ENCODE measurements at places on chromosomes 7 and 10.

- DNase-seq: no peak
These were observed 37.6 kb downstream of the OAT start for GRCh38 chr10:124381011-124381611.

DNA sequence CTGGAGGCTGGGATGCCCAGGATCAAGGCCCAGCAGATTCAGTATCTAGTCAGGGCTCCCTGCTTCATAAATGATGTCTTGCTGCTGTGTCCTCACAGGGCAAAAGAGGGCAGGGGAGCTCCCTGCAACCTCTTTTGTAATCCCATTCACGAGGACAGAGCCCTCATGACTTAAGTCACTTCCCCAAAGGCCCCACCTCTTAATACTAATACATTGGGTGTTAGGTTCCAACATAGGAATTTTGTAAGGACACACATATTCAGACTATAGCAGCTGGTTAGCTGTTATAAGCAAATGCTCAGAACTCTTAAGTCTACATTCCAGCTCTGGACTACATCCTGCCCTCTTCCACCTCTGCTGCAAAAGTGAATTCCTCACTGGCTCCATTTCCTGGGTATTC lies 63.0 kb downstream of the VOPP1 start:
- peak; percentile 23 for DNase-seq

- no peak for DNase-seq
These were observed 516.3 kb upstream of the TEX47 start for GRCh38 chr7:89311886-89312285.

DNA sequence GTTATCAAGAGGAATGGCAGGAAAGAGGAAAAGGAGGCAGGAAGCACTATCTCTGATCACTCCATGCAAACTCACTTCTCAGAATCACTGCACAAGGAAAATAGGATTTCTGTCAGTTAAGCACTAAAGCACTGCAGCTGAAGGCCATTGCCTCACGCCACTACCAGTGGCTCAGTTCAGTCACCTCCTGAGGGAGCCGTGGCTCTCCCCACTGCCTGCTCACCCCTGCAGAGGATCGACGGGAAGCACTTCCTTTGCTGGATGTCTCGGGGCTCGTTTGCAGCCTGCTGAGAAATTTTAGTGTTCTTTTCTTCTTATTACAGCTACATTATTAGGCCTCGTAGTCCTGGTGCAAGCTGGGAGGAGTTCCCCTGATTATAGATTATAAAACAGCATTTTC lies 90.1 kb upstream of the ADCY1 start:
- DNase-seq: no peak

DNA sequence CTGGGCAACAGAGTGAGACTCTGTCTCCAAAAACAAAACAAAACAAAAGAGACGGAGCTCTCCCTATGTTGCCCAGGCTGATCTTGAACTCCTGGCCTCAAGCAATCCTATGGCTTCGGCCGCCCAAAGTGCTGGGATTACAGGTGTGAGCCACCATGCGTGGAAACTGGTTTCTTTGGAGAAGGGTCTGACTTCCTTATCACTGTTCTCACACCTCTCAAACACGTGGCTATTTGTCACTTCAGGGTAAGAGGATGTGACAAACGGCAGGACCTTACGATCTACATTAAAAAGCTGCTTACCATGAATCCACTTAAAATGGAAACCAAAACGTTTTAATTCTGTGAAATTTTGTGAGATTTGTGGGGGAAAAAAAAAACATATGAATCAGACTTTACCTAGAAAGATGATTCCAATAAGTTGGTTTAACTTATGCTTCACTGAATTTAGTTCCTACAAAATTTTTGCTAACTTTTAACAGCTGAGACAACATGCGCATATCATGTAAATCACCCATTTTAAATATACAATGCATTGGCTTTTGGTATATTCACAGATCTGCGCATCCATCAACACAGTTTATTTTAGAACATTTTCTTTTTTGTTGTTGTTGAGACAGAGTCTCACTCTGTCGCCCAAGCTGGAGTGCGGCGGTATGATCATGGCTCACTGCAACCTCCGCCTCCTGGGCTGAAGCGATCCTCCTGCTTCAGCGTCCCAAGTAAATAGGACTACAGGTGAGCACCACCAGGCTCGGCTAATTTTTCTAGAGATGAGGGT lies 18.7 kb upstream of the FOXK1 start:
- no peak for DNase-seq

DNA sequence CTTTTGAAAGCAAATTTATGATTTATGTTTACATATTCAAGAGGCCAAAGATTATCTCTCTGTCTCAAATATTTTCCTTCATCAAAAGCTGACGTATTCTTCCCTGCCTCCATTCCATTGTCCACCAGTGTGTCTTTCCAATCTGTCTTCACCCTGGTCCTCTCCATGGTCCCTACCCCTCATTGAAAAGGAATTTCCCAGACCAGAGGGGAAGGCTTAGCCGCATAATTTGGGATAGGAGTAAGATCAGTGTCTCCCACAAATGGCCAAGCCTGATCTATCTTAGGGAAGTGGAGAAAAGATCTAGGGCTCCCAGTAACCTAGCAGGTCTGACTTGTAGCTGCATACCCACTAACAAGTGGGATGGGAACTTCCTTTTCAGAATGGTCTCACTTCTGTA lies 46.3 kb upstream of the ZNF800 start:
- no peak for DNase-seq
